ENCODE measurements at places on chromosomes 1 and 21.

DNA sequence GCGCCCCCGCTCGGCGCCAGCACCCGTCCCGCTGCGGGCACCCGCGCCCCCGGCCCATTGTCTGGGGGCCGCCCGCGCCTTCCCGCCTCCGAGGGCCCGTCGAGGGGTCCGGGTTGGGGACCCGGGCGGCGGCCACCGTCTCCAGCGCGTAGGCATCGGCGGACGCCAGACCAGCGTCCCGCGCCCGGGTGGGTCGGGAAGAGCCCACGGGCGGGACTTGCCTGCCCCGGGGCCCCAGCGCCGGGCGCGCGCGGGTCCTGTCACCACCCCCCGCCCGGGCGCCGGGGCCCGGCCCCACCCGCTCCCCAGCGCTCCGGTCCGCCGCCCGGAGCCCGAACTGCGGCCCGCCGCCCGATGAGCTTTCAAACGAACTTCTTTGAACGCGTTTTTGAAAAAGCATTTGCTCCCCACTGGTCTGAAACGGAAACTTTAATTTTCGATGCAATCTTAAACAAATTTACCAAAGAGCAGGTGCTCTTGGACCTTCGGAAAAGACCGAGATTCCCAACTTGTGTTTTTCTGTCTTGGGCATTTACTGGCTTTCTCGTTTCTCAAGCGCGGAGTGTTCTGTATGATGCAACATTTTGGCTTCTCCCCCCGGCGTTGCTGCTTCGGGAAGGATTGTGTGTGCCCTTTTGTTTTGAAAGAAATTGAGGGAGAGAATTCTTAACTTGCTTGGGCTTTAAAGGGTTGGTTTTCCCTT, 615 bp downstream of the CLIC4 start:
- no peak for DNase-seq

DNA sequence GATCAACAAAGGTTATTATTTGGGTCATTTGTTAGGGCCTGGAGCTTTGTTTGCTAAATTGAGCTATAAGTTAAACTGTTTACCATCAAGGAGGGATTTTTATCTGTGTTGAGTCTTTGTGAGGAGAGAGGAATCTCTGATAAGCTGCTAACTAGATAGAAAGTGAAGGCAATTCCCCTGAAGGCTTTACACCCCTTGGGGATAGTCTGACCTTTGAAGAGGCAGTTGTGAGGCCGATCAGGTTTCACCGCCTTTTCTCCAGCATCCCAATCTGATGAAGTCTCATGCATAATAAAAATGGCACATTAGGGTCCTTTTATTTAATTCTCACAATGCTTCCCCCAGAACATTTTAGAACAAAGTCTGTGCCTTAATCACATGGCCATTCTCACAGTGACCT, 21.8 kb downstream of the C1orf21 start:
- DNase-seq: no peak

DNA sequence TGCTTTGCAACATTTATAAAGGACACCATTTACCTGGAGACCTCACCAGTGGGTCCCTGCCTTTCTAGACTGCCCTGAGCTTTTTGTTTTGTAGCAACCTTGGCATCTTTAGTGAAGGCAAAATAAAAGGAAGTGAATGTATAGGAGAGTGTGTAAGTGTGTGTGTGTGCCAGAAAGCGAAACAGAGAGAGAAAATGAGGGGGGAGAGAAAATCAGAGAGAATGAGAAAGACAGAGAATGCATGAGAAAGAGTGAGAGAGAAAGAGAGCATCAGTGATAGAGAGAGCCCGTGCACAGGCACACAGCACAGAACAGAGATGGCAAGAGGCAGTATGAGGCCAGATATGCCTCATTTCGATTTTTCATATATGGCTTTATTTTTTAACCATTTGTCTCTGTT, 57.5 kb downstream of the HSD3B1 start:
- DNase-seq: no peak

GRCh38 chr1:181396171-181396670, 87.1 kb upstream of the CACNA1E start:
- DNase-seq: no peak

GRCh38 chr1:169250022-169250421, 117.6 kb downstream of the NME7 start:
- no peak for DNase-seq

DNA sequence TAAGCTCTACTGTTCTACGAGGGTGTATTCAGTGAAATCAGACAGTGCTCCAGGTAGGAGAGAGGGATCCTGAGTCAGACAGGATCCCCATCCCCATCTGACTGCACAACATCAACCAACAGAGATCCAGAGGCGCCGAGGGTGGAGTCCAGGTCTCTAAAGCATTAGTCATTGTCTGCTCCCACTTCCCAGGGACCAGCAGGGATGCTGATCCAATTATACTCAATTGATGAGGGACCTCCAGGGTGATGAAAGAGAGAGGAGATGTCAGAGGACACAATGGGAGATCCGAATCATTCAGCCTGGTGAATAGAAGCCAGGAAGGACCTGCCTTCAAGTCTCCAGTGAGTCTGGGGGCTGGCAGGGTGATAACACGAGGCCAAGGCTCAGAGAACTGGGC, 39.5 kb upstream of the STMN1 start:
- no peak for DNase-seq

DNA sequence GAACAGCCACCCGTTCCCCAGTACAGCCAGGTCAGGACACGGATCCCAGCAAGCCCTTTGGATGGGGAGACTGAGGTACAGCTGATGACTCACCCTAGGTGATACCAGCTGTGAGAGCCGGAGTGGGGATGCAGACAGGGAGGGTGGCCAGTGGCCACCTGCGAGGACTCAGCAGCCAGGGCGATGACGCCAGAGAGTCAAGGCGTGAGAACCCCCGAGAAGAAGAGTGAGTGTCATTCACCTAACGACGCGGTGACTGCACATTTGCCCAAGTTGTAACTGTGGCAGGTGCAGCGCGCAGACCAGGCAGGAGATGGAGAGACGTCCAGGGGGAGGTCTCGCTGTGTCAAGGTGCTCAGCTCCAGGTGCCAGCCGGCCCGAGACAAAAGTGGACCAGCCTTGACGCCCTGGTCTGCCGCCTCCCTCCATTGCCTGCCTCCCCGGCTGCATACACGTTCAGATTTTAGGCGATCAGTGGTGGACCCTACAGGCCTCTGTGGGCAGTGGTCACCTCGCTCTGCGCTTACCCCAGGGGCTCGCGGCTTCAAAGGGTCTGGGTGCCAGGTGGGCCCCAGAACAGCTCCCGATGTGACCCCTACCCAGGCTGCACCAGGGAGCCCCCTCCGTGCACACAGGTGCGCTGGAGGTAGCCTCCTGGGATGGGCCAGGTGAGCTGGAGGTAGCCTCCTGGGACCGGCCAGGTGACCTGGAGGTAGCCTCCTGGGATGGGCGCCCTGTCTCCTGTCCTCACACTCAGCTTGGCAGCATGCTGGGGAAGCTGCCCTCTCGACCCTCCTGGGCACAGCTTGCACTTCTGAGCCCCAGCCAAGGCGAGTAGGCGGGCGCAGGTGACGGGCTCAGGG, 11.9 kb downstream of the LRRC3 start:
- DNase-seq: no peak

GRCh38 chr1:25128121-25128621, 104.1 kb downstream of the SYF2 start:
- DNase-seq: peak; percentile 35

DNA sequence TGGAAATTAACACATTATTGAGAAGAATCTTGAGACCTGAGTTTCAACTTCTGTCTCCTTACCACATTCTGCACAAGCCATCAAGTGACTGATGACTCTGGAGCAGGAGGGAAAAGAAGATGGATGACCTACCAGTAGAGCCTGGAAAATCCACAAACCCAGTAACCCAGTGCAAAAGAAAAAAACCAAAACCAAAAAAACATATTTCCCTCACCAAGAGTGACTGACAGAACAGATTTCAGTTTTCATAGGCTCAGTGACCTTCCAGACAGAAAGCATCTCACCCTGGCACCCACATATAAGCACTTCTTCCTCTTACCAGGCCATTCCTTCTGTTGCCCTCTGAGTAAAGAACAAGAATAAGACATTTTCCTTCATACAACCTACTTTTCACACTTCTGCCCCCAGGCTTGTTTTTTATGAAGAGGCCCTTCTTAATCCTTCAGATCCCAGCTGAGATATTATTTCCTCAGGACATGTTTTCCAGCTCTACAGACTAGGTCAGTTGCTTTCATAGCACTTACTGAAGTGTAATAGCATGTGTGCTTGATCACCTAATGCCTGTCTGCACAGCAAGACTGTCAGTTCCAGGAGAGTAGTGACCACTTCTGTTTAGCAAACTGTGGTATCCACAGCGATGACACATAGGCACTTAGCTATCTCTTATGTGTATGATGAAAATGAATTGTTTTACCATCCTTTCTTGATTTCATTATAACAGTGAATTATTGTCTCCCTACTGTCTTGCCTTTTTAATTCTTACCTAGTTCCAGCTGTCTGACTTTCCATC, 4.0 kb downstream of the TSACC start:
- no peak for DNase-seq

- no peak for DNase-seq
Observed at GRCh38 chr1:217431395-217431794, 199.5 kb downstream of the GPATCH2 start.

DNA sequence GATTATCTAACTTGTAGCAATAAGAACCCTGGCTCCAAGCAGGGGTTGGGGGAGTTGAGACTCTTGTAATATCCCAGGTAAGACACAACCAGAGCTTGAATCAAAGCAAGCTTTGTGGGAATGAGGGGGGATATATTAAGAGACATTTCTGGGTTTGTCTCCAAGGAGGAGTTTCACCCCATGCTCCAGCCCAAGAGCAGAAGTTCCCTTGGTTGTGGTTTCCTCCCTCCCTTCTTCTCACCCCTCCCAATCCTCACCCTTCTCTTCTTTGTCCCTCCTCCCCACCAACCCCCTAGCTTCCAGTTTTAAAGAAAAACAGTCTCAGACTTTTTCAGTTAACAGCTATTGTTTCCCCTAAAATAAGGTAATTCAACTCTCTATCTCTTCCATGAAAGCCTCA, 11.9 kb downstream of the TRAF3IP3 start:
- DNase-seq: no peak

DNA sequence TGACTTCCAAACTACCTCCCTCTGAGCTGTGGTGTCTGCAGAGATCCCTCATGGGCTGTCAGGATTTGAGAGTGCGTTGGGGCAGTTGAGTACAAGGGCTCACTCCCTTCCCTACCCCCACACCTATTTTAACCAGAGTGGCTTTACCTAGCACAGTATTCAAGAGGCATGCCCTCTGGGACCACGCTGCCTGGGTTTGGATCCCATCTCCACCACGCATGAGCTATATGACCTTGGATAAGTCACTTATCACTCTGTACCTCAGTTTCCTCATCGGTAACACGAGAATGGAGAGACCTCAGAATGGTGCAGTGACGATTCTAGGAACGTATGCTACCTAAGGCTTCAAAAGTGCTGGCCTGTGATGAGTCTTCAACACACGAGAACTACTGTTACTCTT, 147.3 kb upstream of the WNT4 start:
- no peak for DNase-seq

DNA sequence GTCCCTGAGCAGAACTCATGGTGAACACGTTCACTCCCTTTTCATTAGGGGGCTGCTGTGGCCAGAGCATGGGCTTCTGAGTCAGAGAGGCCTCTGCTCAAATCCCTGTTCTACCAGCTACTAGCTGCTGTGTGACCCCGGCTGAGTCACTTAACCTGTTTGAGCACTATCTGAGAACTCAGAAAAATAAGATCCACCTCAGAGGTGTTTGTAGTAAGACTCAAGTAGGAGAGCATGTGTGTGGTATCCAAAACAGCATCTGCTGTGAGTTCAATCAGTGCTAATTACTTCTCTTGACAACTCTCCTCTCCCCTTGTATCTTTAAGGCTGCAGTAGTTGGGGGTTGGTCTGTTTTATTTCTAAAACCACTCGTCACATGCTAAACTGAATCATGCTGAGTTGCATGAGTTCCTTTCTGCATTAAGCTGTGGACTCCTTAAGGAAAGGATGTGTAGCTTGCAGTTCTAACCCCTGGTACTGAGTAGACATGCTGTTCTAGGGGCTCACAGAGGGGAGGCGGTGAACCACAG, 39.7 kb upstream of the JUN start:
- no peak for DNase-seq
